AG04450 (cell line): ENCODE measurements at places on chromosomes 16 and 17.

DNA sequence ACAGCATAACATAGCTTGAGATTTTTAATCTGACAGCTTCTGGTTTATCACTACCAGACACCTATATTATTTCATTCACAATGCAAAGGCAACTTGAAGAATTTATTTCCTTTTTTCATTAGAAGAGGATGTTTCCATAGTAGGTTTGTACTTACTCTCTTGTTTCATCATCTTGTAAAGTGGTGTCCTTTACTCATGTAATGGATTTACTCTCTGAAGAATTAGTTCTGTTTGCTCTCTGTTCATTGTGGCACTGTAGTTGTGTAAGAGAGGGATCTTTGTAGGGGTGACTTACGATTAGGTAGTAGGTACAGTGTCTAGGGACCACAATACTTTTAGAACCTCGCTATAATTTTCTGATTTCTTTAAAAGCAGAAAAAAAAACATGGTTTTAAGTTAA, 256.1 kb downstream of the BCAS3 start:
- no peak for DNase-seq

DNA sequence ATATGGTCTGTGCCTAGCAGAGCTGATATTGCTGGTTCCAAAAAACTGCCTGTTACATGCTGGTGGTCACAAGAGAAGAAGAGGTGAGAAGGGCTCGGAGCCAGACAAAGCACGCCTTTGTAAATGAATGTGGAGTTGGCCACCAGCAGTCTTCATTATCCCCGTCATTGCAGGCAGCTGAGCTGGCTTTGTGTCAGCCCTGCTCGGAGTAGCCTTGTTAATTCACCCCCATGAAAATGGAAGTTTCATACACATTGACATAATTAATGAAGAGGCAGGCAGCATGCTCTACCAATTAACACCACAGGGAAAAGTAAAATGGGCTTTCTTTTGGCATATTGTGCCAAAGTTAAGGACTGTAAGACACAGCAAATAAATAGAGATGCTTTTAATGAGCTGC, 113.7 kb upstream of the RBFOX1 start:
- DNase-seq: no peak

DNA sequence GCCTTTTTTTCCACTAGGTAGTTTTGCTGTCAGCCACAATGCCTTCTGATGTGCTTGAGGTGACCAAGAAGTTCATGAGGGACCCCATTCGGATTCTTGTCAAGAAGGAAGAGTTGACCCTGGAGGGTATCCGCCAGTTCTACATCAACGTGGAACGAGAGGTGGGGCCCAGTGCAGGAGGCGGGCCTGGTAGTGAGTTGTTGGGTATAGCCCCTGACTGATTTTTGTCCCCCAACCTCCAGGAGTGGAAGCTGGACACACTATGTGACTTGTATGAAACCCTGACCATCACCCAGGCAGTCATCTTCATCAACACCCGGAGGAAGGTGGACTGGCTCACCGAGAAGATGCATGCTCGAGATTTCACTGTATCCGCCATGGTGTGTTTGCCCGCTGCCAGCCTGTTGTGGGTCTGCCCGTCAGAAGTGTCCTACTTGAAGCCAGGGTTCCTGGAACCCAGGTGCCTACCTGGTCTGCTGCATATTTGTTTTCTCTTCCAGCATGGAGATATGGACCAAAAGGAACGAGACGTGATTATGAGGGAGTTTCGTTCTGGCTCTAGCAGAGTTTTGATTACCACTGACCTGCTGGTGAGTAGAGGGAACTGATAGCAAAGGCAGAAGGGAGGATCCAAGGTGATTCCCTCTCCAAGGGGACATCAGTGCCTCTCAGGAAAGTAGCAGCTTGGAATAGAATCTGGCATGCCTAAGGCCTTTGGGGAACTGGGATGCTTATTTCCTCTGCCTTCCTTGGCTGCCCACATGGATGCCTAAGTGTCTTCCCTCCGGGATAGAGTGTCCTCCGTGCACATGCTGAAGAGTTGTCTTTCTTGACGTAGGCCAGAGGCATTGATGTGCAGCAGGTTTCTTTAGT, 1.9 kb upstream of the CD68 start:
- no peak for DNase-seq

- DNase-seq: no peak
Observed at GRCh38 chr16:88530858-88531203, 39.4 kb upstream of the ZC3H18 start.

DNA sequence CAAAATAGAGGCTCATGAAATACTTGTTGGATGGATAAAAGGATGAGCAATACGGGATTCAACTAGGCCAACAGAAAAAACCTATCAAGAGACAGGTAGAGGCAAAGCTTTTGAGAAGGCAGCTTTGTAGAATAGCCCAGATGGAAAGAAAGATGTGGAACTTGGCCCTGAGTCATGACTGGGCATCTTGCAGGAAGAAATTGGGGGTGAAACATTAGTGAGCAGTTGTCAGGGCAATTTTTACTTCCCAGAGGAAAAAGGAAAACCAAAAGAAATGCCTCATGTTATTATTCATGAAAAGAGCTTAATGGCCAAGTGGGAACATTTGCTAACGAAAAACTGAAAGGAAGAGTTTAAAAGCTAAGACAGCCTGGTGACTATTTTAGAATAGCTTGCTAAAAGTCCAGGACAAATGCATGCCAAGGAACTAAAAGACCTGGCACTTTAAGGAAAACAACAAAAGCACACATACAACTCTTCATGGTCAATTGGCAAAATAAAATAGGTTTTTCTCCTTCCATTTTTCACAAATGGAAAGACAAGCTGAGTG, 180.1 kb downstream of the HS3ST3A1 start:
- no peak for DNase-seq

DNA sequence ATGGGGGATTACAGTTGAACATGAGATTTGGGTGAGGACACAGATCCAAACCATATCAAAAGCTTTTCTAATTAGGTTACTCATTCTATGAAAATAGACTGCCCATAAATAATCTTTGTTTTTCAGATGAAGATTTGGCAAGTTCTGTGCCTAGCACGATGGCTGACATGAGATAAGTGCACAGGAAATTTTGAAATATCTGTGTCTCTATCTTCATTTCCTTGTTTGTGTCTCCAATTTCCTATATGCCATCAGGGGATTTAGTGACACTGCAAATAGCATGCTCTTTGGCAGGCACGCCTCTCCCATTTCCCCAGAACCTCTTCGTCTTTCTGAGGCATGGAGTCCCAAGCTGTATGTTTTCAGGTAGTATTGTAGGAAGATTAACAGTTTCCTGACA, 544.6 kb downstream of the CDH13 start:
- no peak for DNase-seq

- DNase-seq: no peak
Observed at GRCh38 chr17:38873640-38874380, 4.0 kb downstream of the LASP1 start.

GRCh38 chr16:67873435-67874370, 851 bp downstream of the EDC4 start:
- DNase-seq: no peak

DNA sequence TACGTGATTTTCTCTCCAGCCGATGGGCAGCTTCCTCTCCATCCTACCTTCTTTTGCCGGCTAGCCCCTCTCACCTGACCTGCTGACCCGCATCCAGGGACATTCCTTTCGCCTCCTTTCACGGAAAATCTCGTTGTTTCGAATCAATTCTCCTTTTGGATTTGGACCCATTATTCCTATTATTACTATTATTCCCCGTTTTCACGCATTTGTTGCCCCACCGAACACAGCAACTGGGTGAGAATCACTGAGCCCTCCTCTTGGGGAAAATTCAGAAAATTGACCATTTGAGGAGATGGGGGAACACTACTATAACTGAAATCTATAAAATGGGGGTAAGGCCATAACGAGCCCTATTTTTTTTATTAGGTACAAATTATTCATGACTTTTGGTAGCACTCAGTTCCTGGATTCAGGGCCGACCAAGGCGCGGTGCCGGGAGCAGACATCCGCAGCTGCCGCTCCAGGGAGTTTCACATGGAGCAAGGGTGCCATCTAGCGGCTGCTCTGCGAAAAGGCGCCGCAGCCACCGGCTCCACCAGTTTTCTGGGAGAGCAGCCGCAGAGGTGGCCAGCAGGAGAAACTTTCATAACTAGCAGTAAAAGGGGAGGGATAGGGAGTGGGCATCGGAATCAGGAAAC, 3.3 kb upstream of the HOXB8 start:
- DNase-seq: no peak

- DNase-seq: no peak
Observed at GRCh38 chr17:73822371-73822770, 178.1 kb upstream of the SDK2 start.

DNA sequence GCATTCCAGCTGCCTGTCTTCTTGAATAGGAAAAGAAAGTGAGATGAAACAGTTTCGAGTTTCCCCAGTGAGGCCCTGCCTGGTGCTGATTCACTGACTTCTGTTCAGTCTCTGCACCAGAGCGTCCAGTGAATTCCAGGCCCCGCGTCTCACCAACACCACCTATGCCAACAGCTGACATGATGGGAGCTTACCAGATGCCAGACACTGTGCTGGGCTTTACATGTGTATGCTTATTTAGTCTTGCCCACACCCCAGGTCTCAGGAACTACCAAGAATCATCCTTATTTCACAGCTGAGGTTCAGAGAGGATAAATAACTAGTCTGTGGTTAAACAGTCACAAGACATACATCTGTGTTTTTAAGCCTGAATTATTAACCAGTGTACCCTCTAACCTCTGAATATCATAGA, 29.1 kb upstream of the IRX6 start:
- DNase-seq: no peak

GRCh38 chr17:55654821-55655220, 67.8 kb downstream of the TMEM100 start:
- DNase-seq: no peak

DNA sequence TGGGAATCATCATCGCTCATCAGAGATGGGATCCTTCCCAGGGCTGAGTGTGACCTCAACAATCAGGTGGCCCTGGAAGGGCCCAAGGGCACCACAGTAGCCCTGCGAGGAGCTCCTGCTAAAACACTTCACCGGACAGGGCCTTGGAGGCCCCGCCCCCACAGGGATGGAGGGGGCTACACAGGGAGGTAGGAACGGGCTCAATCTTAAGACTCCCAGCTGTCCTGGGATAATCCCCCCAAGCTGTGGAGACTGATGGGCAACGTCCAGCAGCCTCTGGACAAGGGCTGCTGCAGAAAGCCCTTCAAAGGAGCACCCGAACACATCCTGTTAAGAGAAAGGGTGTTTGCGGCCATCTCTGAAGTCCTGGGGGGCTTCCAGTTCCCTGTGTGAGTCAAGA, 60.4 kb downstream of the ZNF423 start:
- DNase-seq: no peak

DNA sequence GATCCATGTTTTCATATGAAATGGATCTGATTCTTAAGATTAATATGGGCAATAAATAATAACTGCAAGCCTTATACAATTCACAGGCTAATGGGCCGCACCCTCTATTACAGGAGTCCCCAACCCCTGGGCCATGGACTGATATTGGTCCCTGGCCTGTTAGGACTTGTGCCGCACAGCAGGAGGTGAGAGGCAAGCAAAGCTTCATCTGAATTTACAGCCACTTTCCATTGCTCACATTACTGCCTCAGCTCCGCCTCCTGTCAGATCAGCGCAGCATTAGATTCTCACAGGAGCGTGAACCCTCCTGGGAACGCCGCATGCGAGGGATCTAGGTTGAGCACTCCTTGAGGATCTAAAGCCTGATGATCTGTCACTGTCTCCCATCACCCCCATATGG, 26.8 kb downstream of the METTL16 start:
- no peak for DNase-seq

DNA sequence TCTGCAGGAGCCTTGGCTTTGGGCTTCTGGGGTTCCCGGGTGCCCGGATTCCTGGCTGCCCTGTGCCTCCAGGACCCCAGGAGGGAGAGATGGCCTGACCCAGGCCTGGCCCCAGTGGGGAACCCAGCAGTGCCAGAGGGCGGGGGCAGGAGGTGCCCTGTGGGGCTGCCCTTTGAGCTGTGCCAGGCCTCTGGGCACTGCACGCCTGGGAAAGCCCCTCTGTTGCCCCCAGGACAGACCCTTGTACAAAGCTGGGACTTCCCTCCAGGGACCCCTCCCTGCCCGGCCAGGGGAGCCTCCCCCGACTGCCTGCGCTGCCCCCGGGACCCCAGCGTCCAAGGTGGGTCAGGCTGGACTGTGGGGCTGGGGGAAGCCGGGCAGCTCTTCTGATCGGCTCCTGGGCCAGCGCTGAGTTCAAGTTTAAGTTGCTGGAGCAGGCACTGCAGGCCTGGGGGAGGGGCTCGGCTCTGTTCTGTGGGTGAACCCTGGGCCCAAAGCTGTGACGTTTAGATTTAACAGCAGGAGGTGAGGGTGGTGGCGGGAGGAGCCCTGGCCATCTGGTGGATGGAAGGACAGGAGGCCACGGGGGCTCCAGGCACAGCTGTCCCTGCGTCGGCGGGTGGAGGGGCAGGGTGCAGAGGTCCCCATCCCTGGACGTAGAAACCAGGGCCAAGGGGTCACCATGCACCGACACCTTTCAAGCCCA, 27.6 kb upstream of the C1QTNF8 start:
- no peak for DNase-seq

DNA sequence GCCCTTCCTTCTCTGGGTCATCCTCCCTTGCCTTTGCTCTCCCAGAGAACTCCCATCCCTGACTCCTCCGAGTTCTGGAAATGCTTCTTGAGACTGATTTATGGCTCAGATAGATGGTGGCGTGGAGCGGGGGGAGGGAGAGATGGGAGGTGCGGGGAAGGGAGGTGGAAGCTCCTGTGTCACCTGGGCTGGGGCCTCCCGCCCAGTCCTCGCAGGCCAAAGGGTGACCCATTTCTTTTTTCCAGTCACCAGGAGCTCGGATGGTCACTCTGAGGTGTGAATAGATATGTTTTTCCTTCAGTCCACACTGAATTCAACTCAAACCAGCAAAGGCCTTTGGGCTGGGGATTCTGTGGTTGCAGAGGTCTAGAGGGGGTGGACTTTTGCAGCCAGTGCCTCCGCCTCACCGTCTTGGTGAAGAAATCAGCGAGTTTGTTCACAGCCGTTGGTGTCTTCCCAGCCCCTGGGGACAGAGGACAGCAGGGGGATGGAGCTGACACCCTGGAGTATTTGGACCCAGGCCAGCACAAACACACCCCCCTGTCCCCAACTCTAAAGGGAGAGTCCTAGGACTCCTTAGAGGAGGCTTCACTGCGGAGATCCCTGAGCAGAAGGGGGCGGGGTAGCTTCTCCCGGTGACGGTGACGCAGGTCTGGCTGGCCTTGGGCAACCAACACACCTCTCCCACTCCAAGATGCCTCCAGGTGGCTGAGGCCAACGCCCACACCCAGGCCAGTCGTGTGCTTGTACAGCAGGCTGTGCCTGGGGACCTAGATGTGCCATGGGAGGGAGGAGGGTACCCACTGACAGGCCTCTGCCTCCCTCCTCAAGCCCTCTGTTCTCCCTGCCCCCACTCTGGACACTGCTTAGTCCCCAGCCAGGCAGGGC, 80.6 kb downstream of the AMFR start:
- no peak for DNase-seq

- DNase-seq: no peak
Observed at GRCh38 chr17:31294820-31295488, 2.1 kb downstream of the OMG start.
